GM03348 (cell line): ENCODE measurements at places on chromosomes 2 and 18.

DNA sequence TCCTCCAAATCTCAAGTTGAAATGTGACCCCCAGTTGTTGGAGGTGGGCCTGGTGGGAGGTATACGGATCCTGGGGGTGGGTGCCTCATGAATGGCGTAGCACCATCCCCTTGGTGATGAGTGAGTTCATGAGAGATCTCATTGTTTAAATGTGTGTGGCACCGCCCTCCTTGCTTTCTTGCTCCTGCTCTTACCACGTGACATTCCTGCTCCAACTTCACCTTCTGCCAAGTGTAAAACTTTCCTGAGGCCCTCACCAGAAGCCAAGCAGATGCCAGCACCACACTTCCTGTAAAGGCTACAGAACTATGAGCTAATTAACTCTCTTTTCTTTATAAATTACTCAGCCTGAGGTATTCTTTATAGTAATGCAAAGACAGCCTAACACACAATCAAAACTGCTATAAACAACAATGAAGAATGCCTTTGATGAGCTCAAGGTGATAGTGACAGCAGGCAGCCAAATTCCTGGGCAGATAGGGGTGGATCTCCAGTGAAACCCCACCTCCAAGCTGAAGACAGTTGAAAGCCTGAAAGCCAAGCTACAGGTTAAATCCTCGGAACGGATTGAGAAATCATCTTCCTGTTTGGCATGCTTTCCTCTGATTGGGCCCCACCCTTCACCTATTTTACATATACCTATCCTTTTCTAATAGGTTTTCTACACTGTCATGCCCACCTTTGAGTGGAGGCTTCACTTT, 26.9 kb downstream of the MCEE start:
- no peak for DNase-seq

DNA sequence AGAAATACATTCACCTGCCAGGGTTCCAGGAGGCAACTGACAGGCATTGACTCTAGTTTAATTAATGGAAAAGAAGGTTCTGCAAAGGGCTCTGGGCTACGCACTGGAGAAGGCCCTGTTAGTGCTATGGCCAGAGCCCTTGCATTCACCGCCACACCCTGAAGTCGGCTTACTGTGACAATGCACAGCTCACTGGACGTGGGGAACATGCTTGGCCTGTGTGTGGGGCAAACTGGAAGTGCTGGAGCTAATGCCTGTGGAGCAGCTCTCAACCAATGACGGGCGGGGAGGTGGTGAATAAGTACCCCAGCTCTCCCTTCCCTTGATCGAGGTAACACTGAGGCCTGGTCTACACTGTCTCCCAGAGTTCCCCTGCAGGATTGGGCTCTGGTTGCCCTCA, 209.8 kb downstream of the HAUS1 start:
- no peak for DNase-seq

- DNase-seq = no peak
These were observed 216.5 kb downstream of the GPD2 start for GRCh38 chr2:156652691-156653090.

DNA sequence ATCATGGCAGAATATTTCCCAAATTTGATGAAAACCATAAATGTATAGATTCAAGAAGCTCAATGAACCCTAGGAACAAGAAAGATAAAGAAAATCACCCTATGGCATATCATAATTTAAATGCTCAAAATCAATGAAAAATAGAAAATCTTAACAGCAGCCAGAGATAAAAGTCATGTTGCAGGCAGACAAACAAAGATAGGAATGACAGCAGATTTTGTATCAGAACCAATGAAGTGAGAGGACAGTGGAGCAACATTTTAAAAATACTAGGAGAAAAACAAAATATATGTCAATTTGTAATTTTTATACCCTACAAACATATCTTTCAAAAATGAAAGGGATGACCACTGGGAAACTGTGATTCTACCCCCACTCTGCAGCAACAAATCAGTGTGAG, 203.3 kb downstream of the PIEZO2 start:
- no peak for DNase-seq

DNA sequence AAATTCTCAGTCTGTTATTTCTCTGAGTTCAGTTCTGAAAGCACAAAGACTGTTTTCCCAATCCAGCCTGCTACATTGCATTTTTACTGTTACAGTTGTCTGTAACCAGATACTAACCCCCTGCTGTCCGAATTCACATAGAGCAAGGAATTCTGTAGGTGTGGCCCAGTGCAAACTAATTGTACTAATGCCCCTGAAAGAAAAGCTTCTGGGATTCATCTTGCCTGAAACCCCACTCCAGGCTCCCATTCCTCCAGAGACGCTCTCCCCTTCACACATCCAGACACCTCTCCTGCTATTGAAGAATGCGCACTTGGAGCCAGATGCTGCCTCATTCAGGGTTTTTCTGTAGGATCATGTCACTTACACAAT, 127.0 kb downstream of the TTC32 start:
- no peak for DNase-seq

DNA sequence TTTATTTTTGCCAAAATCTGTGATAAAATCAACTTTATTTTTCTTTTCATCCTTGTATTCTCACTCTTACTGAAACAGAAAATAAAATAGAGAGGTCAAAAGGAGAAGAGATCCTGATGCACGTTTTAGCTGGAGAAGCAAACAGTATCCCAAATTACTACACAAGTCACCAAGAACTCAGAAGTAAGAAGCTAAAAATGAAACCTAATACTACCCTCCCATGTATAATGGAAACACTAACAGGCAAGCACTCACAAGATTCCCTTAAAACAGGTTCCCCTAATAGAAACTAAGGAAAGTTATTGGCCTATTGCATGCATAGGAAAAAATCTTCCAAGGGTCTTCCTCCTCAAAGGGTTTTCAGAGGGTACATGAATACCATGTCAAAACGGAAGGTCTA, 927.0 kb downstream of the ERBB4 start:
- DNase-seq = no peak

- DNase-seq = no peak
These were observed 33.1 kb upstream of the SMAD7 start for GRCh38 chr18:48983793-48984437.
